ENCODE measurements at places on chromosomes 16 and 17.

GRCh38 chr17:36773039-36773438 is 164.2 kb upstream of the LHX1 start:
- DNase-seq, result no peak

- no peak for DNase-seq
Measured at GRCh38 chr17:73600103-73600871, 44.0 kb downstream of the SDK2 start.

DNA sequence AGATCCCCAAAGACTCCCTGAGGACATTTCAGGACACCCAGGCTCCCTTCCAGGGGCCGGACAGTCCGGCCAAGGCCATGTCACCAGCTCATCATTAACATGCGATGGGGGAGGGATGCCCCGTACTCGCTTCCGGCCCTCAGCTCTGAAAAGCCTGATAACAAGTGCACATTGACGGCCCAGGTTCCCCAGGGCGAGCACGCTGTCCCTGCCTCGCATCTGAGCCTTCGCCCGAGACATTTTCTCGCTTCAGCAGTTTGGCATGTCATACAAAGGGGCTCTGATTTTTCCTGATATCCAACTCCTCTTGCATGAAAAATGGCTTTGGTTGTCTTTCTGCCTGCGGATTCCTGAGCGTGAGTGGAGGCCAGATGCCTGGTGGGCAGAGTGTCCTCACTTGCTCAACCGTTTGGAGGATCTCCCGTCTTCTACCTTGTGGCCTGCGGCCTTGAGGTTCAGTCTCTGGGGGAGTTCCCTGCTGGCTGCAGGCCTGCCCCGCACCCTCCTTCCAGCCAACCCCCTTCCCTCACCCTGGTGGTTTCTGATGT is 14.1 kb downstream of the CACNG4 start:
- DNase-seq, result no peak

DNA sequence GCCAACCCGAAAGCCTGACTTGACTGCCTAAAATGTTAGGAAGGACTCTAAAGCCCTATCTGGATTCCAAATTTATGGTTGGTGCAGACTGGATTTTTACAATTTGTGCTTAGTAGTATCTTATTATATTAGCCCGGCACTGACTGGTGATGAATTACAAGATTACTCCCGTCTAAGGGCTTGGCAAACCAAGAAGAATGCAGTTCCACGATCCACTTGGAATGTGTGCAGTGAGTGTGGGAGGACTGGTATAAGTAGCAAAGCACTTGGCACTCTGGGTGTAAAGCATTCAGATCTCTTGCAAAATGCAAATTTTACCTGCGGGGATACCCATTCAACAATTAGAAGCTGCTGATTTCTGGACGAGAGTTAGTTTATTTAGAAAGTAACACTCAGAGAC is 539.4 kb downstream of the MAF start:
- DNase-seq, result no peak

DNA sequence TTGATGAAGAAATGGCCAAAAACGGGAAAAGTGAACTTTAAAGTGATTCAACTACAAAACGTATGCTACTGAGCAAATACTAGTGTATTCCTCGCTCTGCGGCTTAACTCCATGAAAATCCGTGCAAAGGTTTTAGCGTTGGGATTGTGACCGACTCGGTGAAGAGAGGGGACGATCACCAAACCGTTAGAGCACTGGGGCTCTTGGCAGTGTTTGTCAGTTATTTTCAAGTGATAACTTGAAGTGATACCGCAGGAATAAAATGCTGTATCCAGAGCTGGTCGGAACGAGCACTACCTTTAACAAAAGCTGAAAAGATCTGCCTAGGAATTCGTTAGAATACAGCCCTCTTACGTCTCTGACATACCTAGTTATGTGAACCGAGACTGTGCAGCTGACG is 773 bp upstream of the PPM1D start:
- DNase-seq, result no peak

DNA sequence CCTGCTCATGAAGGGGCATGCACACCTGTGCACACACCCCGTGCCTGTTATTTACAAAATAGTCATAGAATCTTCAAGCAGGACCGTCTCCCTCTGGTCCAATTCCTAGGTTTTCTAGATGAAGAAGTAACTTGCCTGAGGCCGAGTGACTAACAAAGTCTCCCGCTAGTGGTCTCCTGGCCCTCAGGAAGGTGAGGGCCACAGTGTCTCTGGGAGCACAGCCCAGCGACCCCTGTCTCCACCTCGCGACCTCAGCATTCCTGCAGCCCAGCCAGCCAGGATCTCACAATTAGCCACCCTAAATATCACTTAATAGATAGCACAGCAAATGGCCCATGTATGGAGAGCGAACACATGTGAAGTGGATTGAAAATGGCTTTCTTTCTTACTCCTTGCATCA is 30.5 kb upstream of the CACNG1 start:
- no peak for DNase-seq

DNA sequence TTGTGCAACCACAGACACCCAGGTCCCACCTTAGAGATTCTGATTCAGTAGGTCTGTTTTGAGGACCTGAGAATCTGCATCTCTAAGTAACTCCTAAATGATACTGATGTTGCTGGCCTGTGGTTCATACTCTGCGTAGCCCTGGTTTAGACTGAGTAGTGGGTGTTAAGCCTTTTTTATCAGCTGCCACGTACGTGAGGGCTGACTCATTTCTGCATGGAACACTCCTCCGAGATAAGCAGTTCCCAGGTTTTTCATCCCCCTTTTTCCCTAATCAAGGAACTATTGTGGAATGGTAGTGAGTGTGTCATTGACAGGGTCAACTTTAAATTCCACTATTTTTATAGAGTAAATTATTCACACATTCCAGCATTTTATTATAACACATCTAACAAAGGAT is 26.1 kb downstream of the CDRT4 start:
- DNase-seq, result no peak

DNA sequence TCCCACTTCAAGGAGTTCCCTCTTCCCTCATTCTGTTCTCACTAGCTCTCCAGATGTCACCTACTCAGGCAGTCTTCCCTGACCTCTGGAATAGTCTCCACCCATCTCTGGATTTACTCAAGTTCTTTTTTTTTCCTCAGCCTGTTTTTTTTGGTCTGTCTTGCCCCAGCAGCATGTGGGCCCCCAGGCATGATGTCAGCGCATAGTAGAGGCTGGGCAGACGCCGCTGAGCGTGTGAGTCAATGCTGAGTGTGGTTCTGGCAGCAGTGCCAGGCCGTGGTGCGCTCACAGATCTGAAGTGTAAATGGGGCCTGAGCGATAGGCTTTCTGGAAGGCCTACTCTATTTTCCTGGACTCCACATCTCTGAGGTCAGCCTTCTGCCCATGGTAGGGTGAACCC is 2.7 kb upstream of the KCNJ18 start:
- DNase-seq, result no peak

DNA sequence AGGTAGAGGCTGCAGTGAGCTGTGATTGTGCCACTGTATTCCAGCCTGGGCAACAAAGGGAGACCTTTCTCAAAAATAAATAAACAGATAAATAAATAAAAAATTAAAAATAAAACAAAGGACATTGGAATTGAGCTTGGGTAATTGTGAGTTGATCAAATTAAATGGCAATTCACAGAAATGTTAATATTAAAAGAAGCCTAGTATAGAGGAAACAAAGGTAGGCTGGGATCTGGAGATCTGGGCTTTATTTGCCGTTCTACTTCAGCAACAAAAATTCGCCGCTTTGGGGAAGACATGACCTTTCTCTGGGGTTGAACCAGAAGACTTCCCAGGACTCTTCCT is 332 bp upstream of the VPS25 start:
- DNase-seq, result no peak

DNA sequence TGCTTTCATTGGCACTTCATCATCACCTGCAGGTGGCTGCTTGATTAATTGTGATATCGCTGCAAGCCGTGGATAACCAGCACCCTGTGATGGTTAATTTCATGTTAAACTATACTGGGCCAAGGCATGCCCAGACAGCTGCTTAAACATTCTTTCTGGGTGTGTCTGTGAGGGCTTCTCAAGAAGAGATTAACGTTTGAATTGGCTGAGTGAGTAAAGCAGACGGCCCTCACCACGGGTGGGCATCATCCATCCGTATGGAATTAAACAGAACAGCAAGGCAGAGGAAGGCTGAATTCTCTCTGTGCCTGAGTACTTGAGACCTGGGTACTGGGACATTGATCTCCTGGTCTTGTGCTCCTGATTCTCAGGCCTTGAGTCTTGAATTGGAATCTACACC is 7.1 kb upstream of the ZNF213 start:
- no peak for DNase-seq

DNA sequence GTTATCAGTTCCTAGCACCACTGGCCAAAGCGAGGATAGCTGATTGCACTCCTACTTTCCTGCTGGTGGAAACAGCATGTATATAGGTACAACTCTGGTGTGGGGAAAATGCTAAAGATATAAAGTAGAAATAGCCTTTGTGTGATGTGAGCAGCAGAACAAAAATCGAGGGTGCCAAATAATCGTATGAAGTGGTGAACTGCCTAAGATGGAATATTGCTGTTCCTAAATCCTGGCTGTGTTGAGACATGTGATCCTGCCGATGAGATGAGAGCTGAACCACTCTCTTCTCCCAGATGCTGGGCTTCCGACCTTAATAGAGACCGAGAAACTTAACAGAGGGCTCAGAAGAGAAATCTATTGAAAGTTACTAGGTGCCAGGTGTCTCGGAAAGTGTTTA is 117.8 kb downstream of the WWOX start:
- DNase-seq, result no peak

DNA sequence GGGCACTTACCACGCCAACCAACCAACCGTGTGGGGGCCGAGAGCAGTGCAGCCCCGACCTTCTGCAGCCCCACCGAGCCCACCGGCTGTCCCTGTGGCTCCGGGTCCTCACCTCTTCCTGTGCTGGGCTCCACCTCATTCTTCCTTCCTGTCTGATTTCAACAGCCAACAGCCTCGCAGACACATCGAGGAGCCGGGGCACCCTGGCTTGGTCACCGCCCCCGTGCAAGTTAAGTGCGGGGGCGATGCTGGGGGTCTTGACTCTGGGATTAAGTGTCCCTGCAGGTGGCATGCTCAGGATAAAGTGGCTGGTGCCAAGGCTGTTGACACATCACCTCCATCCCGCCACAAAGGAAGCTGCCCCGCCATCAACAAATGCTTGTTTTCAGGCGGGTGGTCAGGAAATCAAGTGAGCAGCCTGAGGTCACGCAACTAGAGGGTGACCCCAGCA is at the start of gene NLRC3:
TSS of gene NLRC3 (minus strand) at position 102 of the 451 bp plus-strand sequence. CDS start 12,367 bp downstream, outside the sequence.
- peak; percentile 37 for DNase-seq

DNA sequence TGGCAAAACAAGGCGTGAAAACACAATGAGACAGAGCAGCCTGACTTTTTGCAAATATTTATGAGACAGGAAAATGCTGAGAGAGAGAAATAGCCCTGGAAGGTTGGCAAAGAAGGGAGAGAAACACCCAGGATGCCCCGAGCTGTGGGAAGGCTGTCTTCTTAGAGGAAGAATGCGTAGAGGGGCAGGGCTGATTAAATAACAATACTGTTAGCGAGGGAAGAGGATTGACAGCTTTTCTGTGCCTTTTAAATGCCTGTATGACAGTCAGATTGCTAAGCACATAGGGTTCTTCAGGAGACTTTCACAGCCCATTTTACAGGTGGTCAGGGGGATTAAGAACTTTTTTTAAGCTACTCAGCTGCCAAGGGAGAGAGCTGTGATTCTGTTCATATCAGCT is 219.2 kb downstream of the SHISA9 start:
- DNase-seq, result no peak

DNA sequence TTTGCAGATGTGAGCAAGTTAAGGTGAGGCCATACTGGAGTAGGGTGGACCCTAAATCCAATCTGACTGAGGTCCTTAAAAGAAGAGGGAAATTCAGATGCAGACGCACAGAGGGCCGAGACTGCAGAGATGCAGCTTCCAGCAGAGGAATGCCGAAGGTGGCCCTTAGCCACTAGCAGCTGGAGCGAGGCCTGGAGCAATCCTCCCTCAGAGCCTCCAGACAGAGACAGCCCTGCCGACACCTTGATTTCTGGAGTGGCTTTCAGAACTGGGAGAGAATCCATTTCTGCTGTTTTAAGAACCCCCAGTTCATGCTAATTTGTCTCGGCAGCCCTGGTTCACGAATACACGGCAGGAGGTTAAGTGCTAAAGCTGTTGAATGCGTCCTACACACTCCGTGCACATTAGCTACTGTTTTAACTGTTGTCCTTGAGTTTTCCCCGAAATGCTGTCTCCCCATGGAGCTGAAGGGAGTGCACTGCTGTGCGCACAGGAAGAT is 135.5 kb downstream of the IRF8 start:
- no peak for DNase-seq

DNA sequence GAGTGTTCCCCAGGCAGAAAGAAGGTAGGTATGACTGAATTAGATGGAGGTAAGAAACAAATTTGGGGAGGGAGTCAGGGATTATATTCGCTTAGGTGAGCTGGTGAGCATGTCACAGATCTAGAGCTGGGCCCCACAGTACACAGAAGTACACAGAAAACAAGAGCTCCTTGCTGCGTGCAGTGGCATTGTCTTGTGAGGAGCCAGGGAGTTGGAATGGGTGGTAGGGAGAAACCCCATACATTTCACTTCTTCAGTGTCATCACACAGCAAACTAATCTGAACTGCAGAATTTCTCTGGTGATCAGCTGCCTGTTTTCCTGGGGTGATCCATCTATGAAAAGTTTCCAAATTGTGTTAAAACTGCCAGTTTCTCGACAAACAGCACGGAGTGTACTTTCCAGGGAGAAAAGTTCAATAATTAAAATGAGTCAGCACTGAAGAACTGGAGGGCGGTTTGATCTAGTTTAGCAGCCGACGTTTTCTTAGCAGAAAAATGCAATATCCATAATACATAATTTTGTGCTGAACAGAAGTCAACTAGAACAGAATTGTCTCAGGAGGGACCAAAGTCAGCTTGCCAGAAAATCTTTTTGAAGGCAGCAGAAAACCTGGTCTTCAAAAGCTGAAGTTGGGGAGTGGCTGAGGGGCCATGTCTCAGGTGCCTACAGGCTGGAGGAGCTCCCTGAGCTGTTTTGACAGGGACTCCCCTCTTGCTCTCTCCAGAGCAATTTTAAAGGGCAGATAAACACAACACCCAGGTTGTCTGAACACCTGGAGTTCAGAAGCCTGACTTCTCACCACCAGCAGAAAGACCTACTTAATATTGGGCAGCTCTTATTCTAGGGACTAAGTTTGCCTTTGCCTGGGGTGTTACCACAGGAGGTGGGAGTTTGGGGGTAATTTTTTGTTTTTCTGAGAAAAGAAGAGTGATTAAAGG is 448.6 kb downstream of the CA10 start:
- DNase-seq, result no peak

- peak; percentile 44 for DNase-seq
Measured at GRCh38 chr16:71467810-71468209, 5.8 kb upstream of the ZNF23 start.
